ENCODE measurements at places on chromosomes 7 and 10.

- no peak for DNase-seq
Measured at GRCh38 chr7:152891160-152891621, 131.6 kb downstream of the ACTR3B start.

- no peak for DNase-seq
Measured at GRCh38 chr7:153354071-153354470, 594.5 kb downstream of the ACTR3B start.

DNA sequence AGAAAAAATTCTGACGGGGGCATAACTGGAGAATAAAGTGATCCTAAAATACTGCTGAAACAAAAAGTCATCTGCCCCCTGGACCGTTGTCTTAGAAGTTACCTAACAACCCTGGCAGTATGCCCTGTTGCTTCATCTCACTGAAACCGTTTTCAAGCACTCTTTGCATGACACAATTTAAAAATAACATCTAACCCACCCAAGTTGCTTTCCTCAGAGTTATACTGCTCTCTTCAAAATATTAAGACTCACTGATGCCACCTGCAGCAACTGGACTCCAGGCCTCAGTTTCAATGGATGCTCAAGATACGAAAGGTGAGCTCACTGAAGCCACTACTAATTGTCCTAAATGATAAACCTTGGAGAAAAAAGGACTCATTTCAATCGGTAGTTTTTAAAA, 57.4 kb downstream of the CDK6 start:
- no peak for DNase-seq

- no peak for DNase-seq
Measured at GRCh38 chr7:107882766-107883165, 8.2 kb upstream of the DLD start.

- no peak for DNase-seq
Measured at GRCh38 chr10:124020981-124021815, 72.2 kb downstream of the CHST15 start.

- DNase-seq: no peak
Measured at GRCh38 chr10:127452568-127452967, 96.5 kb upstream of the NPS start.

GRCh38 chr7:130982160-130982638, 248.2 kb upstream of the KLF14 start:
- DNase-seq: peak; percentile 36

DNA sequence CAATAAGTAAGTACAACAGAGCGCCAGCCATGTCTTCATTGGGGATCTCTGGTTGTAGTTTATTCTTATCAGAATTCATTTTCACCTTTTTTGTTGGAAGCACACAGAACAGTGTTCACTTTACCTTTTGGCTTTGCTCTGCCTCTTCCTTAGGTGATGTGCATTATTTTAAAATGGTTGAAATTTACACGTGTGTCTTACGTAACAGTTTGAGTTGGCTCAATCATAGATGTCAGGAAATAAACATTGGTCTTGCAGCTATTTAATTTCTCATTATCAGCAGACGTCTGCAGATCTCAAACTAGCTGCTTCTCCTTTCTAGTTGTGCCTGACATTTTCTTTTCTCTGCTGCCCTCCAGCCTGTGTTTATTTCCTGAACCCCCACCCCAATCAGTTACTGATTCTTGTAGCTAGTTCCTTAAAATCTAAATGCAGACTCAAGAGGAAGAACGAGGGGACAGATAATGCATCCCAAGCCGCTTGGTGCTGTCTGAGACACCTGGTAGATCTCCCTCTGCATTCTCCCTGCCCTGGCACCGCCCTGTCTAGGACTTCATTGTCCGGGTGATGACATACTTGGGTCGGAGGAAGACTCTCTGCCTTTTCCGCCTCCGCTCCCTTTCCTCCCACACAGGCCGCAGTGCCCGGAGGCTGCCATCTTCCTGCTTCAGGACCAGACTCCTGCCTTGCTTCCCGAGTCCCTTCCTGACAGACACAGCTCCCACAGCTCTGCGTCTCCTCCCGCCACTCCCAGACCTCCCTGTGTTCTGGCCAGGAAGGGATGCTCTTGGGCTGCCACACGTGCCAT, 108.2 kb downstream of the ANKRD61 start:
- DNase-seq: no peak

- no peak for DNase-seq
Measured at GRCh38 chr10:98901441-98902110, 334.1 kb downstream of the HPSE2 start.

GRCh38 chr10:85170026-85170425, 841.6 kb downstream of the CCSER2 start:
- DNase-seq: no peak

GRCh38 chr7:82241356-82241755, 202.2 kb downstream of the CACNA2D1 start:
- DNase-seq: no peak

DNA sequence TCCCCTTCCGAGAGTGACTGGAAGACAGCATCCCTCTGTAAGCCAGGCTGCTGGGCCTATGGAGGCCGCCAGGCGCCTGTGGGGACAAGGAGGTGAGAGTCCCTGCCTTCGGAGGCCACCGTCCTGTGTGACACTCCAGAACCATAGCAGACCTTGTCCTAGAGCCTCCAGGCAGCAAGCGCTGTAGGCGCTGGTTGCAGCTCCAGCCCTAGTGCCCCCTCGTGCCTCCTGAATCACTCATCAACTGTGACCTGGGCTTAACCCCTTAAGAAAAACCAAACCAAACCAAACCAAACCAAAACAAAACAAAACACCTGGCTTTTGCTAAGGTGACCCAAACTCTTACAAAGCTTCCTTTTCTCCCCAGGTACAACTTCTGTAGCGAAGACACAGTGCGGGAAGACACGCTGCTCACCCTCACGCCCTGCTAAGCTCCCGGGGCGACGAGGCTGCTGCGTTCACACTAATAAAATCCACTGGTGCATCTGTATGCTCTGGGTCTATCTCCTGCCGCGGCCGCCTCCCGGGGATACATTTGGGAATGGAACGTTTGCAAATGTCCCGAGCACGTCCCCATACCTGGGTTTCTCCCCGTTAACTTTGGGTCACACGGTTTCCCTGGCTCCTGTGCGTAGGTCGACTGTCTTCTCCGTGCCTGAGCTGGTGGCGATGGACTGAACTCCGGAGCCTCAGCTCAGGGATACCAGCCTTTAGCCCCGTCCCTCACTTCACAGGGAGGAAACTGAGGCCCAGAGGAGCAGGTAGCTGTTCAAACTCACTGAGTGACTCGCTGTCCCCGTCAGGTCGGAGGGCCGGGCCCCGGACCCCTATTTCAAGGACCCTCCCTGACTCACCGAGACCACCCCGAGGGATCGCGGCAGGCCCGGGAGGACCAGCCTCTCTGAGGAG, 11.8 kb upstream of the PNLIPRP2 start:
- peak; percentile 58 for DNase-seq

- no peak for DNase-seq
Measured at GRCh38 chr7:157020514-157021070, 10.1 kb upstream of the MNX1 start.

DNA sequence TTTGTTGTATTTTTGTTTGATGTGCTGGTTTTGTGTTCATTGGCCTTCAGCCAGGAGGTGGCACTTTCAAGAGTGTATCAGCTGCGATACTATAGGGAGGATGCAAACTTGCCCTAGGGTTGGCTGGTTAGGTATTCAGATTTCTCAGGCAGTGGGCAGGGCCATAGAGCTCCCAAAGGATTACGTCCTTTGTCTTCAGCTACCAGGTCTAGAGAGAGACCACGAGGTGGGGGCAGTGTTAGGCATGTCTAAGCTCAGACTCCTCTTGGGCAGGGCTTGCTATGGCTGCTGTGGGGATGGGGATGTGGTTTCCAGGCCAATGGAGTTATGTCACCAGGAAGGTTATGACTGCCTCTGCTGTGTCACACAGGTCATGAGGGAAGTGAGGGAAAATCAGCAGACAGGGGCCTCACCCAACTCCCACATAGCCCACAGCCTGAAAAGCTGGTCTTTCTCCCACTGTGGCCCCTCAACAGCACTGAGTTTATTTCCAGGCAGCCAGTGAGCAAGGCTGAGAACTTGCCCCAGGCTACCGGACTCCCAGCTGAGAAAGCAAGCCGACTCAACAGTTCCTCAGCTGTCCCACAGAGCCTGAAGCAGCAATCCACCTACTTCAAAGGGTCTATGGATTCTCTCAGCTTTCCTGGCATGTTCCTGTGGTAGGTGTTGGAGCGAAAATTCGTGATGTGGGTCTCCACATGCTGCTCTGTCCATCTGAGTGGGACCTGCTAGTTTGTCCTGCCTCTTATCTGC, 227.4 kb upstream of the COBL start:
- no peak for DNase-seq

GRCh38 chr10:51445588-51445987, 253.8 kb downstream of the CSTF2T start:
- DNase-seq: no peak

DNA sequence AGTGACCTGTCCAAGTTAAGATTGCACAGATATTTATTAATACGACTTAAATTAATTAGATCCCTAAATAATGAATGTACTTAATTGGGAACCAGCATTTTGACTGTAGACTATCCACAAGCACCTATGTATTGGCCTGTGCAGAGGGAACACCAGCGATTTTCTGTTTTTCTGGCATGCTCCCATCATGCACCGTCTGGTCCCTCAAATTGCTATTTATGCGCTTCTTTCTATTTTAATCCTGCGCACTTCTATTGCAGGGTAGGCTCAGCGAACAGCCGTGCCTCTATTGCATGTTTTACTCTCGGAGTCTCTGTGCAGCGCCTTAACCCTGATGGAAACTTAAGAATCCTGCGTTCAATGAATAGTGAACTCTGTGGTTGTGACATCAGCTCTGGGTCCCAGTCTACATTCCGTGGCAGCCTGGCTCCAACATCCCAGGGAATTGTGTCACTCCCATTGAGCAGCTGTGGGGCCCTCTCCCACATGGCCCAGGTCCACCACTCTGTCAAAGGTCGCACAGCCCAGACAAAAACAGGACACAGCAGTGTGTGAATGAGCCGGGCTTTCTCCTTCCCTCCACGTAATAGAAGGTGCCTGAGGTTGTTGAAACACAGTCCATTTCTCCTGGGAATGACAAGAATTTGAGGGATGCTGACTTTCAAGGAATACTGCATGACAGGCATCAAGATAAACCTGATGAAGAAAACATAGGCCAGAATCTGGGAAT, 239.7 kb upstream of the KLF6 start:
- DNase-seq: no peak

GRCh38 chr7:105907129-105907846, 30.9 kb upstream of the ATXN7L1 start:
- no peak for DNase-seq

- DNase-seq: no peak
Measured at GRCh38 chr10:85098835-85099521, 770.6 kb downstream of the CCSER2 start.

GRCh38 chr10:87850742-87851205, 12.6 kb downstream of the KLLN start:
- DNase-seq: peak; percentile 61

- DNase-seq: no peak
Measured at GRCh38 chr7:43791665-43792064, 33.2 kb downstream of the BLVRA start.

DNA sequence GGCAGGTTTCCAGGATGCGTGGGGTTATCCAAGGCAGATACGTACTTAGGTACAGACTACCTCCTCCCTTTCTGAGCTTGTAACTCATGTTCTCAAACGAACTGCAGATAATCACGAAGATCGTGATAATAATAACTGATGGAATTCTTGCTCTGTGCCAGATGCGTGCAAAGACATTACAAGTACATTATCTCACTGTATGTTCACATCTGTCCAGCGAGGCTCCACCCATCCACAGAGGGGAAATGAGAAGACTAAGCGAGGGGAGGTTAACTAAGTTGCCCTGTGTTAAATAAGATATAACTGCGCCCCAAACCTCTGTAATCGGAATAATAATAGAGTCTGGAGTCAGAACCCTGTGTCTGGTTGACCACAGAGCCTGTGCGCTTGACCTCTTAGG, 1.9 kb downstream of the GALNT17 start:
- DNase-seq: no peak

DNA sequence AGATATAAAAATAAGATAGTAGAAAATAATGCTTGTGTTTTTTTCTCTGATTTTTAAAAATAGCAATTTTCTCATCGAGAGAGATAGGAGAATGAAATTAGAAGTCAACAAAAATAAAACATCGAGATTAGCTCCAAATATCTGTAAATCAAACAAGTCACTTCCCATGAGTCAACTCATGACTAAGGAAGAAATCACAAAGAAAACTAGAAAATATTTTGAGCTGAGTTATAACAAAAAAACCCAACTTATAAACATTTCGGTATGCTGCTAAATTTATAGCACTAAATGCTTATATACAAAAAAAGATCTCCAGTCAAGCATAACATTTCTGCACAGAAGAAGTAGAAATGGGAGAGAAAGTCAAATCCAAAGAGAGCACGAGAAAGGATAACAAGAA, 140.1 kb downstream of the ITGA8 start:
- no peak for DNase-seq

DNA sequence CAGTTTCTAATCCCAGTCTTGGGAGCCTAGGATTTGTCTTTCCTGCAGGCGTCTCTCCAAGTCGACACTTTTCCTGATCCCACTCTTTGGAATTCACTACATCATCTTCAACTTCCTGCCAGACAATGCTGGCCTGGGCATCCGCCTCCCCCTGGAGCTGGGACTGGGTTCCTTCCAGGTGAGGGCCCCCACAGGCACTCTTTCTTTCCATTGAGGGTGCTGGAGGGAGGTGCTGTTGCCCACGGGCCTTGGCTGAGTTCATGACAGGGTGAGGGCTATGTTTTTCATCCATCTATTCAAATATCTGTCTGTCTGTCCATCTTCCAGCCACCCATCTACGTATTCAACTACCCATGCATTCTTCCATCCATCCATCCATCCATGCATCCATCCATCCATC, 12.6 kb downstream of the GHRHR start:
- DNase-seq: no peak

DNA sequence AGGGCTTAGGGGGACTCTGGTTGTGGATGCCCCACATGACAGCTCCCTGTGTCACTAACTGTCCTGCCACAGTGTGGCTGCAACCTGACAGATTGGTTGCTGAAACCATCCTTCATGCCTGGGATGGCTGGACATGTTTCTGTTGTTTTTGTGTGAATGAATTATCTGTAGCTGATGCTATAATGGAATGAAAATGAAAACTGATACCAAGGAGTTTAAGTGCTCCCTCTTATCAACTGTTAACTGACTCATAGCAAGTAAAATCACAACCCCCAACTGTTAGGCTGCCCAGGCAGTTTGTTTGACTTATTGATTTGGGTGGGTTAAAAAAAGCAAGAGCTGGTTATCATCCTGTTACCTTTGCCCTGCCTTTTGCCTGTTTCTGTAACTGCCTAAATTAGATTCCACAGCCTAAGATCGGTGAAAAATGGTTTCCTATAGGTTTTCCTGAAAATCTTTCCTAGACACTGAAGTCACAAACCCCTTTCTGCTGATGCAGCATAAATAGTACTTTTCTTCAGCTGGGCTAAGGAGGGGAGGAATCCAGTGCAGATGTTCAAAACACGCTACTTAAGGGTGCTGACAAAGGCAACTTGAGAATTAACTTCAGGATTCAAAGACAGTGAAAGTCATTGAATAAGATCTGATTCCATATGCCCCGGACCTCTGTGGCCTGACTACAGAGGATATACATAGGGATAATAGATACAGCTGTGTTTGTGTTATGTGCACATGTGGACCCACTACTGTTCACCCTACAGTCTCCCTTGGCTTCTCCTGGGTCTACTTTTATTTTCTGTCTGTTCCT, 5.7 kb downstream of the FRAT2 start:
- DNase-seq: no peak

GRCh38 chr7:84060000-84060399, 134.6 kb downstream of the SEMA3A start:
- no peak for DNase-seq

All from HEK293T (cell line).